Anterior cingulate cortex (tissue), 58 donors: ENCODE measurements at places on chromosomes 12 and 14.
A peak's percentile ranks its signal among the peaks of the same experiment; 100 is the strongest.

DNA sequence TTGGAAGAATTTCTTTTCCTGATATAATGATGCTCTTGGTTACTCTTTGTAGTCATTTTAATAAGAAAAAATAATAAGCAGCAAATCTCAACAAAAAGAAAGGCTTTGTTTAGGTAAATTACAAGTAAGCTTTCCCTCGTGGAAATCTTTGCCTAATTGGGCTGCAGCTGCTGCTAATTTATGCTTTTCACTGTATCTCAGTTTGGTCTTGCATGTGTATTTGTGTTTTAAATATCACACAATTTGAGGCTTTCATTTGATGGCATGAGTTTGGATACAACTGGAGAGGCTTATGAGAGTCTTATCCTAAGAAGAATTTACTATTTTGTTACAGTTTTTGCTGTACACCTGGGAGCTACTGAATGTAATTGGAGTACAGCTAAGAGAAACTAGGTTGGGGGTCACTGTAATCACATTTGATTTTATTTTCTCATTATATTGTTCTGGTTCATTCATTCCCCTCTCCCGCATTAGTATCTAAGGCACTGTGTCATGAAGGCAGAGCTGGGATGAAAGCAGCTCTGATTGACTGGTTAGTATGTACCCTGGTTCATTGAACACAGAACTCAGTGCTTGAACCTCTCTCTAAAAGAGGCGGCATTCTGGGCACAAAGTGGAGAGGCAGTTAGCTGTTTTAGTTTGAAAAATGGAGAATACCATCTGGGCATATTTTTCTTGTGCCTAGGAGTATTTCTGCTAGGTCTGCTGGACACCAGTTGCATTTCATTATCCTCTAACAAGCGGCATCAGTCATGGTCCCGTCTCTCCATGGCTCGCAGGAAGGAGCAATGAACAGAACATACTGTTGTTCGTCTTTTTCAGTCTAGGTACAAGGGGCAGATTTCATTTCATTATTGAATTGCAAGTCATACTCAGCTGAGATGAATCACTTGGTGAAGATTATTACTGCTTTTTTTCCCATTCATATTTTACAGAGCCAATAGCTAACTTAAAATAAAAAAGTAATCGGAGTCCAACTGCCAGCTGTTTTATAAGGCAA is 118.0 kb upstream of the TMEM260 start:
- DNase-seq = no peak

DNA sequence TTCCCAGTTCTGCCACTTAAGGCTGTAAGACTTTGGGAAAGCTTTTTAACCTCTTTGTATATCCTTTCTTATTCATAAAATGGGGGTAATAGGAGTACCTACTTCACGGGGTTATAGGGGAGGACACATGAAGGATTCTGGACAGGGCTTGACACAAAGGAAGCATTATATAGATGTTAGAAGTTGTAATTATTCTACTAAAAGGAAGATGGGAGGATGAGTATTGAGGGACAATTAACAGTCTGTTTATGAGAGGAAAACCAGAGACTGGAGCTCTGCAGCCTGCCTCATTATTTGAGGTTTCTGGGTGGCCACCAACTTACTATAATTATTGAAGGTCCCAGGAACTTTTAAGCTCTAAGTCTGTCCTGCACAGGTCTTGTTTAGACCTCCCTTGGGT is 34.0 kb downstream of the PELI2 start:
- DNase-seq = no peak

DNA sequence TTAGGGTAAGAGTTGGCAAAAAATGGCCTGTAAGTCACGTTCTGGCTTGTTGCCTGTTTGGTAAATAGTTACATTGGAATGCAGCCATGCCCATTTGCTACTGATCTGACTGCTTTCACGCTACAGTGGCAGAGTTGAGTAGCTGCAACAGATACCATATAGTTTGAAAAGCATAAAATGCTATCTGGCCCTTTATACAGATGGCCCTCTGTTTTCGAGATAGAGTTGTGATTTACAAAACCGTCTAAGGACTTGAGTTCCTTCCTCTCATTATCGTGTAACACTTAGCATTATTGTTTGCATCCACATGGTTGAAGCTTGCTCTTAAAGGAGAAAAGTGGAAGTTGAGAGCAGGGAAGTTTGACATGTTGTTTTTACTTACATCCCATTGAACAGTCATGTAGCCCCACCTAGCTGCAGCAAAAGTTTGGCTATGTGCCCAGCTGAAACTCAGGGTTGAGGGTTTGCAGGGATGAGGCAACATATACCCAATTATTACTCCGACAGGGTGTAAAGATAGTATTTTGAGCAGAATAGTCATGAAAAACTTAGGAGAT is 11.3 kb upstream of the SCFD1 start:
- no peak for DNase-seq

- no peak for DNase-seq
These were observed 43.6 kb upstream of the NAA30 start for GRCh38 chr14:57346741-57347140.

DNA sequence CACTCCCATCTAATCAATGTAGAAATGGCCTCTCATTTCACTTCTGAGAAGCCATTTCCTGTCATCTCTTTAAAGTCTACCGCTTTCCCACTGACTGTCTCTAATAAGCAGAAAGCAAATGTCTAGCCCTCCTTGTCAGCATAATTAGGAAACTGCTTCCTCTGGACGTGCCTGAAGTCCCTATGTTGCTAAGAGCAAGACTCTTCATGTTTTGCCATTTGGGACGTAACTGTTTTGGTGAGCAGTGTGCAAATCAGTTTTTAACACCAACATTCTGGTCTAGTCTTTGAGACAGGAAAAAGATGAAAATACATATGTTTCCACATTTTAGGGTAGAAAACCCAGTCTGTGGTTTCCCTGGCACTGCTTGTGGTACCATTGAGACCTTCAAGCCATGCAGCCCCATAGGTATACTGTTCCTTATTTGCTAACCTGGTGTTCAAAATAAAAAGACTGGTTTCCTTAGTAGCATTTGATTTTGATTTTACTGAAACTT is 22.2 kb downstream of the IFNG start:
- no peak for DNase-seq

GRCh38 chr14:38646391-38646790 is 390.5 kb upstream of the CLEC14A start:
- DNase-seq = no peak

DNA sequence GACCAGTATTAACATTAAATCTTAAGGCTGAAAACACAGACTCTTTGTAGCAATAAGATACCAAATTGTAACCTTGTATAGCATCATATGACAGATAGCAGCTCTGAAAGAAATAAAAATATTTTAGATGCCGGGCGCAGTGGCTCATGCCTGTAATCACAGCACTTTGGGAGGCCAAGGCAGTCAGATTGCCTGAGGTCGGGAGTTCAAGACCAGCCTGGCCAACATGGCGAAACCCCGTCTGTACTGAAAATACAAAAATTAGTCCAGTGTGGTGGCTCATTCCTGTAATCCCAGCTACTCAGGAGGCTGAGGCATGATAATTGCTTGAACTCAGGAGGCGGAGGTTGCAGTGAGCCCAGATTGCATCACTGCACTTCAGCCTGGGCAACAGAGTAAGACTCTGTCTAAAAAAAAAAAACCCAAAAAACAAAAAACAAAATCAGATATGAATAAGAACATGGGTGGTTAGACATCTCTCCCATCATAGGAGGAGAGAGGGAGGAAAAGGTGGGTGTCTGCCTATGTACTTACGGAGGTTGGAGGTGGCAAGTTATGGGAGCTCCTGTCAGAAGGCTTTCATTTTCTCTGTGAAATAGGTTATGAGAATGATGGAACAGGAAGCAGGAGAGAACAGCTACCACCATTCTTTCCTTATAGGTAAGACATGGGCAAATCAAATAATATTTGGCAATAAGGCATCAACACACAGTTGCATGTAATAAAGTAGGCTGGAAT is 7.6 kb upstream of the HEBP1 start:
- no peak for DNase-seq

- no peak for DNase-seq
These were observed 25.0 kb upstream of the COCH start for GRCh38 chr14:30849354-30849753.

GRCh38 chr14:51093371-51094281 is 1.3 kb downstream of the TRIM9 start:
- DNase-seq = peak; percentile 83

GRCh38 chr12:126083926-126084325 is 1018.7 kb downstream of the AACS start:
- no peak for DNase-seq

GRCh38 chr12:5022465-5023061 is 21.1 kb upstream of the KCNA5 start:
- peak; percentile 18 for DNase-seq

- DNase-seq = no peak
These were observed 68.6 kb upstream of the MAX start for GRCh38 chr14:65170768-65171507.

GRCh38 chr12:130213249-130213648 is 51.0 kb downstream of the FZD10 start:
- no peak for DNase-seq

DNA sequence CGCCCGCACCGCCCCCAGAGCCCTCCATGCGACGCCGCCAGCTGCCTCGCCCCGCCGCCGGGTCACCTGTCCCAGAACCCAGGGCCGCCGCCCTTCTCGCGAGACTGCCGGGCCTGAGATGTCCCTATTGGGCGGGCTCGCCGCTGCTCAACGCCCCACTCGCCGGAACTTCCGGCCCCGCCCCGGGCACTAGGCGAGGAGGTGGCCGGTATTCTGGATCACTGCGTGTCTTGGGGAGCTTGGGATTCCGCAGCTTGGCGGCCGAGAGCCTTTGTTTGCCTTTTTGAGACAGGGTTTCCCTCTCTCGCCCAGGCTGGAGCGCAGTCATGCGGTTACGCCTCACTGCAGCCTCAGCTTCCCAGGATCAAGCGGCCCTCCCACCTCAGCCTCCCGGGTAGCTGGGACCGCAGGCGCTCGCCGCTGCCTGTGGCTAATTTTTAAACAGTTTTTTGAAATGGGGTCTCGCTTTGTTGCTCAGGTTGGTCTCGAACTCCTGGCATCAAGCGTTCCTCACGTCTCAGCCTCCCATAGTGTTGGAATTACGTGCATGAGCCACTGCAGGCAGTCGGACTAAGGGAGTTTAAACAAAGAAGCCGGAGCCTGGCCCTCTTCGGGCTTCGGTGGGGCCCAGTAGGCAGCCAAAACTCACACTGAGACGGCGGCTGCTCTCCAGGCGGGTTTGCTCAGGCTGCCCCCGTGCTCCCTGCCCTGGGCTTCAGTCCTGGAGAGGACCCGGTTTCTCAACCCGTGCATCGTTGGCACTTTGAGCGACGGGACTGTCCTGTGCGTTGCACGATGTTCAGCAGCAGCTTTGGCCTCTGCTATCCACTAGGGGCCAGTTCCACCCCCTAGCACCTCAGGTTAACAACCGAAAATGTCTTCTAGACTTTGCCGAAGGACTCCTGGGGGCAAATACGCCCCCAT is at the start of gene SLC15A4:
TSS of gene SLC15A4 (minus strand) at position 43 of the 924 bp plus-strand sequence. CDS start at position 28, 15 bp downstream.
- peak; percentile 90 for DNase-seq

GRCh38 chr14:94022532-94023411 is 3.4 kb upstream of the OTUB2 start:
- no peak for DNase-seq

DNA sequence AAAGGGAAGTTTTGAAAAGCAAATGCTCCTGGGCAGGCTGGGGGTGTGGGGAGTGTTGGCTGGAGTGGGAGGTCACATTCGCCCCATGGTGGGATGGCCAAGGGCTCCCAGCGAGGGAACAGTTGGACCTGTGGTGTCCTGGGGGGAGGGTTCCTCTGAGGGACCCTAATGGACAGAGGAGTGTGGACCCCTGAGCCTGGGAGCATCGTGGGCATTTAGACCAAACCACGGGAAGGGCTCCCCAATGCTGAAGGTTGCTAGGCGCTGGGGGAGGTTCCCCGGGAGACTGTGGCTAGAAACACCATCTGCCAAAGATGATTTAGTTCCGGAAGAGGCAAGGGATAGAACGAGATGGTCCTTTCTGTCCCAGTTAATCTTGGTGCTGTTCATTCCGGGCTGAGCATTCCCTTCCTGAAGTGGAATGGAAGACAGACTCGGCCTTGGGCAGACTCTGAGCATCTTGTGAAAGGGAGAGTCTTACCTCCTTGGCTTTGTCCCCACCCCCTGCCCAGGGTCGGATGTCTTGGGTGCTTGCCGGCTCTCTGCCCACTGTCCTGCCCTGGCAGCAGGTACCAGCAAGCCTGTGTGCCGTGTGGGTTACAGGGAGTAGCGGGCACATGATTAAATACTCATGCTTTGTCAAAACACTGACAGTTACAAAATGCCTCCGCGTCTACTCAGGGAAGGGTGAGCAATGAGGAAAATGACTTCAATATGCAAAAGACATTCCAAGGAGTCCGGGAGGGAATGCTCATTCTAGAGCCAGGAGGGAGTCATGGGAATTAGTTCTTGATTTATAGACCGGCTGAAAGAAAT is 215.9 kb downstream of the CACNA1C start:
- DNase-seq = no peak

GRCh38 chr12:12572659-12573058 is 10.0 kb upstream of the DUSP16 start:
- DNase-seq = no peak

- no peak for DNase-seq
These were observed 50.6 kb downstream of the ATP23 start for GRCh38 chr12:57992001-57992400.

GRCh38 chr12:6644903-6645302 is 2.3 kb downstream of the ACRBP start:
- DNase-seq = peak; percentile 20

DNA sequence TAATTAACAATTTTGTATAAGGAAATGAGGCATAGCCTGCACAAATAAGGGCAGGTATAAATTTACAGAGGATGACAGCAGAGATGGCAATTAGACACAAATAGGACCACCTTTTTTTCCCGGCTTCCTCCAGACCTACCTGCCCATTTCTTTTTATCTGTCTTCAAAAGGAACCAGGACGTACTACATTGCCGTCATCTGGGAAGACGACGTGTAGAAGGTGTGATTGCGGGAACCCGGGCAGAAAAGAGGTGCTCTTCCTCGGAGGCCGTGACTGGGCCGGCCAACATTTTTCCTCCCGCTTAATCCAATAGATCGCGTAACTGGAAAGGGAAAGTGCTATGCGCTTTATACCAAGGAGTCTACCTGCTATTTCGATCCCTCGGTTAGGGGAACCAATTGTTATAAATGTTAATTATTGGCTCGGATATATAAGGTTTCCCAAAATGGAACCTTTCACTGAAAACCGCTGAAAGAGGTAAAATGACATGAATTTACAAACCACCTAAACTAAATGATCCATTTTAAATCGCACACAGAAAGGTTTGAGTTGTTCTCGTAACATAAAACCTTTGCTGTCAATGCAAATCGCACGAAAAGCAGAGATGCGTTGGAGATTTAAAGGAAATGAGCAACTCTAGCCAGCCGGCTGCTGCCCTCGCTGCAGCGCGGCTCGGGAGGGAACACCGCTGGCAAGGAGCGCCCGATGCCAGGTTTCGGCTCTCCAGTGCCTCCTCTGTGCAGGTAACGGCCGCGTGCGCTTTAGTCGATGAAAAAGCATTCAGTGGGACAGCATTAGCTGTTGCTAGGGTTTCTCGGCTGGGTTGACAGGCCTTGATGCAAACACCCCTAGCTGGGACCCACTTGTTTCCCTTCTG is 2.8 kb upstream of the SIX1 start:
- no peak for DNase-seq

- no peak for DNase-seq
These were observed 84.6 kb downstream of the GARIN6 start for GRCh38 chr12:99732131-99732530.
